H1 (cell line): ENCODE measurements at places on chromosomes 3 and 15.

DNA sequence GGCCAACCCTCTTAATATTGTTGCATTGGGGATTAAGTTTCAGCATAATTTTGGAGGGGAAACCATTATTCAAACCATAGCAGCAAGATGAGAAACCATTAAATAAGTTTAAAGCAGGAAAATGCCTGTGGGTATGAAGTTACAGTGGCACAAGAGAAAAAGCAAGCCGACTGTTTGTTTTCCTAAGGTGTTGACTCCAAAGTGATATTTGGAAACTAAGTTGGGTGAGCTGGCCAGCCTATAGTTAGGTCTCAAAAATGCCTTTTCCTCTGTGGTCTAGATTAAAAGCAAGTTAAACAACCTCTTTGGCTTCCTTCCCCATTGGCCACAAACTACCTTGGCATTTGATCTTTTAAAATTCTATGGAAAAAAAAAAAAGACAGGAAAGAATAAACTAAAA lies 419.8 kb upstream of the AZI2 start:
- no peaks in the 10 kb centered on the region for H3K27me3 ChIP-seq
- no peaks in the 10 kb centered on the region for H3K4me1 ChIP-seq
- H3K36me3 ChIP-seq, result no peaks in the 10 kb centered on the region
- H3K27ac ChIP-seq, result no peak overlapping the region
- DNase-seq, result no peak
- H3K4me3 ChIP-seq, result no peak overlapping the region

DNA sequence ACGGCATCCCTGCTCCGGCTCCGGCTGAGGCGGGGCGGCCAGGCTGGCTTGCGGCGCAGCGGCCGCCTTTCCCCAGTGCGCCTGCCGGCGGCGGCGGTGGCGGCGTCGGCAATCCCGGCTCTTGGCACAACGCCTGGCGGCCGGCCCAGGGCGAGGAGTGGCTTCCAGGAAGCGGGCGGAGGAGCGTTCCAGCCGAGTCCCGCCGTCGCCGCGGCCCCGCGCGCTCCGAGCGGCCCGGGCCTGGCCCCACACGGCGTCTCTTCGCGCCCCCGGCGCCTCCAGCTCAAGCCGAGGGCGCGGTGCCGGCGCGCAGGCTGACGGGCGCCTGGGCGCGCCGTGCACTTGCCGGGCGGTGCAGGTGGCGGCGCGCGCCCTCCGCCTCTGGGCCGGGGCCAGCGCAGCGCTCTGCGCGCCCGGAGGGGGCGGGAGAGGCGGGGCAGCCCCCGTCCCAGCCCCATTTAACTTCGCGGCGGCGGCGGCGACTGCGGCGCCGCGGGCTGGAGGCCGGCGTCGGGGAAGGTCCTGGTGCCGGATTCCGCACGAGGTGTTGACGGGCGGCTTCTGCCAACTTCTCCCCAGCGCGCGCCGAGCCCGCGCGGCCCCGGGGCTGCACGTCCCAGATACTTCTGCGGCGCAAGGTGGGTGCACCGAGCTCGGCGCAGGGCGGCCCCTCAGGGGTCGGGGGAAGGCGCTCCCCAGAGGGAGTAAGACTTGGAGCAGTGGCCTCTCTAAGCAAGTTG lies at the start of gene ADAMTSL3:
TSS of gene ADAMTSL3 (plus strand) at position 485 of the 740 bp plus-strand sequence. CDS start 1,639 bp downstream, outside the sequence.
- no peak within 1 kb of the TSS for H3K27ac ChIP-seq
- peak within 1 kb of the TSS; percentile 33 for H3K4me3 ChIP-seq

- peaks cover 4% of the 10 kb centered on the region; the same call in 1 of the 2 replicates for H3K36me3 ChIP-seq
- no peaks in the 10 kb centered on the region for H3K27me3 ChIP-seq
- peaks cover 2% of the 10 kb centered on the region; the same call in 1 of the 2 replicates for H3K4me1 ChIP-seq
- no peak overlapping the region; the same call in 1 of the 2 replicates for H3K27ac ChIP-seq
- H3K4me3 ChIP-seq, result peak overlapping the region; percentile 78
Observed at GRCh38 chr3:186807231-186807630, 949 bp upstream of the RFC4 start.

DNA sequence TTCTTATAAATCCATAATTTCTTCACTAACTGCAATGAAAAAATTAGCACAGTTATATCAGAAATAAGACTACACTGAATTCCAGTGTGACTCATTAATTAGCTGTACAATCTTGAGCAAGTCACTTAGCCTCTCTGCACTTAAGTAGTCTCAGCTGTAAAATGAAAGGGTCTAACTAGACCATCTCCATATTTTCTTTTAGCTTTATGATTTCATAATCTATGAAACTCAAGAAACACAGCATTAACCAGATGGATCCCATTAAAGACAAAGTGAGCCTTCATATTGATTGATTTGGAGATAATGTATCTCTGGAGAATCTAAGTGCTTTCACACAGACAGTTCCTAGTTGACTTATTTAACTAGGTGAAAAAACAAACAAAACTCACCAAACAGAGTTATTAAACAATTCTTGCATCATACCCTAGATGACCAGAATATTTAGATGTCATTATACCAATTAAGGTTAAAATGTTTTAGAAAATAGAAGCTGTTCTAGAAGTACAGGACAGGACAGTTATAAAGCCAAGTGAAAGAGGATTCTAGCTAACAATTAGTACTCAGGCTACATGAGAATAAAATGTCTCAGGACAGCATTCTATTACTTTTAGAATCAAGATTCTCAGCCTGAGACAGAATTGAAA lies 11.2 kb downstream of the CSNK1G1 start:
- H3K27ac ChIP-seq, result no peak overlapping the region
- no peak overlapping the region for H3K4me3 ChIP-seq
- no peaks in the 10 kb centered on the region for H3K27me3 ChIP-seq

DNA sequence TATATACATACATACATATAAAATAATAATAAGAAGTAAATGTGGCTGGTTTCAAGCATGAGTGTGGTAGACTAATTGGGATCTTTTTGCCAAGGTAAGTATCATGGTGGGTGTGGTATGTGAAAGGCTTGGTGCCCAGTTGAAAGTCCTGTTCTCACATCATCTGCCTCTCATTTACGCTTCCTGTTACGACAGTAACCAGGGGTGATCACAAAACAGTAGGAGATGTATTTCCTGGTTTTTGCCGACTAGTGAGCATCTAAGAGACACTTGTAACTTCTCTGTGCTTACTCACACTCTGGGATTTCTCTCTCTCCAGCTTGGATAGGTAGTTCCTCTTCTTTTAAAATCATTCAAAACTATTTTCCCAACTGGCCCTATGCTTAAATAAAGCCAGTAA lies 1028.3 kb upstream of the NR2F2 start:
- no peaks in the 10 kb centered on the region for H3K4me1 ChIP-seq
- no peak overlapping the region for H3K27ac ChIP-seq
- H3K27me3 ChIP-seq, result no peaks in the 10 kb centered on the region
- no peak overlapping the region for H3K4me3 ChIP-seq

DNA sequence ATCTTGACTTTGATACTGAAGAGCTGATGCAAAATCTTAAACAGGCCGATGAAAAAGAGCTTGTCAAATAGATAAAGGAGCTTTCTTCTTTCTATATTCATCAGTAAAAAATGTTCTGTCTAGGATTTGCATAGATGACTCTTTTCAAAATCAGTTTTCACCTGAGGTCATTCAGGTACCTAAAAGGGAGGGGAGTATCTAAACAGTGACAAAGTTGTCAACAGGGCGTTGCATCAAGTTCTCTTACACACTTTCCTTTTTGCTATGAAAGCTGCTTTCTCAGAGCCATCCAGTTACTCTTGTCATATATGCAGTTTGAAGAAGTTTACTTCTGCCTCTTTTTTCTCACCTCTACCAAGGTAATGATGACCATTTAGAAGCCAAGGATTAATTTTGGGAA lies 60.0 kb downstream of the AKAP13 start:
- H3K27ac ChIP-seq, result no peak overlapping the region
- H3K4me3 ChIP-seq, result no peak overlapping the region
- DNase-seq, result no peak
- no peaks in the 10 kb centered on the region for H3K27me3 ChIP-seq

DNA sequence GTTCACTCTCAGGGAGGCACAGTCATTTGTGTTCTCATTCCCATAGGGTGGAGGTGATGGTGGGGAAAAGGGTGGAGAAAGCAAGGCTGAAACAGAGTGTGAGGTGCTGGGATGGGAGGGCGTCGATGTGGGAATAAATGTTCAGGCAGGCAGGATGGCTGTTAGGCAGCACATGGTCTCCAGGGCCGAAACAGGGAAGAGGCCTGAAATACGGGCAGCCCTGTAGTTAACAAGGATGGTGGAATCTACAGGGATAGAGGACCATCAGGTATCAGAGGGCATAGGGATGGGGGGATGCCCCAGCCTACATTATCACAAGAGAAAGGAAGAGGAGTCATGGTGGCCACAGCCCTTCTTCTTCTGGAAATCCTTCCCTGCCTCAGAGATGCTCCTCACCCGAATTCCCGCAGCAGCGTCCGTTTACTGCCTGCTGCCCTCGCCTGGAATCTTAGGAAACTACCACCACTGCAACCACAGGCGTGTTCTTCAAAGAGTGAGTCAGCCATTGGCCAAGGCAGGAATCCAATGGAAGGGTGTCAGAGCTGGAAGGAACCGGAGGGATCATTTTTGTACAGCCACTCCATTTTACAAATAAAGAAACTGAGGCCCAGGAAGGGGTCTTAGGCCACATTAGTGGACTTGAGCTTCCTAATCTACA lies 49.7 kb upstream of the POMGNT2 start:
- H3K36me3 ChIP-seq, result no peaks in the 10 kb centered on the region
- peak; percentile 23 for DNase-seq

DNA sequence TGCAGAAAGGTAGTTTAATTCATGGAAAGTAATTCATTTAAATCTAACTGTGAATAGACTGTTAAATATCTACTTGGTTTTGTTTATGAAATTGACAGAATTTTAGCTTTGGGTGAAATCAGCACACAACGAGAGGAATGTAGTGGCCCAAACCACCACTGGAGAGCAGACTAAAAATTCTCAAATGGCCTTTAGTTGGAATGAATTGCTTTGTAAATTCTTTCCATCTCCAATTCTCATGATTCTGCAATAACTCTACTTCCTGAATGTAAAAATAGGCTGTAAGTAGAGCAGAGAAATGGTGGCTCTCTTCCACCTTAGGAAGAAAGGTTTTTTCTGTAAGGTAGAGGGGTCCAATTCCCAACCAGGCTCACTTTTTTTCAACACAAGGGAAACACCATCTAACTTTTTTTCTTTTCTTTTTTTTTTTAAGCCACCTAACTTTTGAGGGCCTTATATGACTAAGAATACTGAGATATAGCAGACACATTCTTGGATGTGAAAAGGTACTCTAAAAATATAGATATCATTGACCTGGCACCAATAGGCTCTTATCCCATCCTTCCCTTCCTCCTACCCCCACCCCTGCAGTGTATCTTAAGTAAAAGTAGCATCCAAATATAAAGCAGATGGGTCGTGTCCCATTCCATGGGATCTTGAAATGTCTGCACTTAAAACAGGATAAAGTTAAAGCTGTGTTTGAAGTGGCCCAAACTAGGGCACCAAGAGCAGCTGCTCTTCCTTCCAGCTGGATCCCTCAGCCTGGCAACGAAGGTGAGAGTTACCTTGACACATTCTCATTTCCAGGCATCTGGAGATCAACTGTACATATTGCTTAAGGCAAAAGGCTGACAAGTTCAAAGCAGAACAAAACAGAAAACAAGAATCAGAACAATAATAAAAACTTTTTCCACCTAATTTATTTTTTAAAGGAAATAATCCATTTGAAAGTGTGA lies 194.1 kb downstream of the TPRG1 start:
- DNase-seq, result no peak
- no peak overlapping the region for H3K27ac ChIP-seq
- H3K27me3 ChIP-seq, result no peaks in the 10 kb centered on the region
- H3K4me1 ChIP-seq, result peaks cover 6% of the 10 kb centered on the region; the same call in 1 of the 2 replicates

GRCh38 chr15:57696146-57696545 lies 10.4 kb upstream of the POLR2M start:
- no peak overlapping the region for H3K4me3 ChIP-seq
- no peak for DNase-seq
- H3K27ac ChIP-seq, result no peak overlapping the region
- no peaks in the 10 kb centered on the region for H3K27me3 ChIP-seq

GRCh38 chr3:127153506-127153815 lies 39.5 kb upstream of the PRR23E start:
- H3K4me3 ChIP-seq, result no peak overlapping the region
- no peak overlapping the region for H3K27ac ChIP-seq
- no peak for DNase-seq
- H3K4me1 ChIP-seq, result no peaks in the 10 kb centered on the region

DNA sequence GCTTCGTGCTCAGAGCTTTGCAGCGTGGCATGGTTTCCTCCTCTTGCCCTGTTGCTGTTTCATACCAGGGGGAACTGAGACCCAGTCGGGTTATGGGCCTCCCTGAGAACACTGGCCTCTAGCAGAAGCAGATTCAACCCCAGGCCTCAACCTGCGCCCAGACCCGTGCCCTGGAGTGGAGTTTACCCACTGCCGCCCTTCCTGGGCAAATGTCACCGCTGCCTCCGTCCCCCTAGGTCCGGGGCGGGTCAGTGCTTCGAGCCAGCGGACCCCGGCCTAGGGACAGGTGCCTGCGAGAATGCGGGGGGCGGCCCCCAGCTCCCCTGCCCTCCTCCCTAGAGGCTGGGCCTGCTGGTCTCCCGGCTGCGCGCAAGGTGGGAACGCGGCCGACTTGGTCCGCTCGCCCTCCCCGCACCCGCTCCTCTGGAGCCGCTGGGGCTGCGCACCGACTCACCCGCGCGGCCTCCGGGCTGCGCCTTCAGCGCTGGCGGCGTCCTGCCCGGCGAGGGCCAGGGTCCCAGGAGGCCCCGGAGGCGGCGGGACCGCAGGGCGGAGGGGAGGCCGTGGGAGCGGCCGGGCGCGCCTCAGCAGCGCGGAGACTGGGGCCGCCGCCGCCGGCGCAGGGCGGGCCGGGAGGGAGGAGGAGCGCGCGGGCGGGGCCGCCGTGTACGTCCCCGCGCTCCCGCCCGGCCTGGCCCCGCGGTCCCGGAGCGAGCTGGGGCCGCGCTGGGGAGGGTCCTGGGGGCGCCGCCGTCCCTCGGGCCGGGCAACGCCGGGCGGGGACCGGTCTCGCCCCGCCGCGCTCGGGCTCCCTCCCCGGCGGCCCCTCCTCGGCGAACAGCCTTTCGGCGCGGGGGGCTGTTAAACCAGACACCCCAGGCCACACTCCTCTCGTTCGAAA lies at the start of gene PIGZ:
TSS of gene PIGZ (minus strand) at position 601 of the 901 bp plus-strand sequence. CDS start 16,802 bp downstream, outside the sequence.
- no peaks in the 10 kb centered on the region for H3K36me3 ChIP-seq
- no peak for DNase-seq
- H3K4me3 ChIP-seq, result peak within 1 kb of the TSS; percentile 74
- H3K27ac ChIP-seq, result no peak within 1 kb of the TSS
- H3K27me3 ChIP-seq, result peaks cover 66% of the 10 kb centered on the region

DNA sequence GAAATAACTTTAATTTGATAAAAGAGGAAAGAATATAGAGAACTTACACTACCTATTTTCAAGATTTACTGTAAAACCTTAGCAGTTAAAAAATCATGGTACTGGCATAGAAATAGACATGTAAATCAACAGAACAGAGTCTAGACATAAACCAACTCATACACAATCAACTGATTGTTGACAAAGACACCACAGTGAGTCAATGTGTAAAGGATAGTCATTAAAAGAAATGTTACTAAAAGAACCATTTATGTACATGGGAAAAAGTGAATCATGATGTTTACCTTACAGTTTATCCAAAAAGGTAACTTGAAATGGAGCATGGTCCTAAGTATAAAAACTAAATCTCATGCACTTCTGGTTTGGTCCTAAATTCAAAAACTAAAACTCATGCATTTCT lies 847.4 kb downstream of the IGSF11 start:
- no peaks in the 10 kb centered on the region for H3K36me3 ChIP-seq
- no peaks in the 10 kb centered on the region for H3K27me3 ChIP-seq
- no peaks in the 10 kb centered on the region for H3K4me1 ChIP-seq
- H3K4me3 ChIP-seq, result no peak overlapping the region
- DNase-seq, result no peak
